Posterior vena cava (tissue), 2 donors: ENCODE measurements at places on chromosomes 5 and 9.

DNA sequence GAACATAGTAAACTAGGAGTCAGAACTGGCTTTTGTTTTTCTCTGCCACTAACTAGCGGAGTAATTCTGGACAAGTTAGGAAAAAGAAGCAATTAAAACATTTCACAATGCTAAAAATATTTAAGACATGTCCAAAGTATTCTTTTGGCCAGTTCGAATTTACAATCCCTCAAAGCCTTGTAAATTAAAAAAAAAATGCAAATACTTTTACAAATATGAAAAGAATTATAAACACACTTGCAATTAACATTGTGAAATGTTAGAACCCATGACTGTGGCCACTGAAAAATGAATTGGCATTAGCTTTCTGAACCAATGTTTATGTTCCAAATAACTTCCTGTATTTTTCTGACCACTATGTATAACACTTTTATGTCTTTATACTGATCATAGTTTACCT is 2.2 kb downstream of the RAD1 start:
- DNase-seq = no peak

- DNase-seq = no peak
These were observed 31.7 kb downstream of the BASP1 start for GRCh38 chr5:17249029-17249634.

DNA sequence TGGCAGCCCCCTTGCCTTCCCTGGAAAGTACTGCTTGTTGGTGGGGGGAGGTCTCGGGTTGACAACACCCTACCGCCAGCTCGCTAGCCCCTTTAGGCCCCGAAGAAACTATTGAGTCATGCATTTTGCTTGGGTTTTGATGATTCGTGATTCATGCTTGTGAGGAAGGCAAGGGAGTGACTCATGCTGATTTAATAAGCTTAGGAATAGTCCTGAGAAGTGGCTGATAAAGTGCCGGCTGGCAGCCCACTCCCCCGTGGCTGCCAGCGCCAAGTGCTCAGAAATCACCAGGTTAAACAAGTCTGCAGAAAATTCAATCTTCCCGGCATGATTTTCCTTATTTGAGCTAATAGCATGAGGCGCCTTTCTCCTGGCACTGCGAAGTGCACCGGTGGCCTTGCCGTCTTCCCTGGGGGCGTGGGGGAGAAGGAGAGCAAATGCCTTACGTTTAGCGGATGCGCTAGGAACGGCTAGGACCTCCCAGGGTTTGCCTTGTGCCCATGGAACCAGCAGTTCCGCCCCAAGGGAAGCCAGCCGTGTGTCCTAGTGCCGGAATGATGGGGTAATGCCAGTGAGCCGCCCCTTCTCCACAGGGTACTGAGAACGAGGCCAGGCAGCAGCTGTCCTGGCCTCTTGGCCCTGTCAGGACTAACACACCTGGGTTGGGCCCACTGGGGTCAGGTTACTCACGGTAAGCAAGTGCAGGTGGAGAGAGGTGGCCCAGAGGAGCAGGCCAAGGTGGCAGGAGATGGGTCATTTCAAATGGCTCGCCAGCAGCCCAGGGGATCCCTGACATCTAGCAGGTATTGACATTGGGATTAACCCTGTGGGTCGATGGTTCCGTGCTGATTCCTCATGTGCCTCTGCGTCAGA is 151.9 kb downstream of the MACROH2A1 start:
- DNase-seq = no peak

- DNase-seq = no peak
These were observed 21.9 kb upstream of the FSD1L start for GRCh38 chr9:105425816-105426433.

DNA sequence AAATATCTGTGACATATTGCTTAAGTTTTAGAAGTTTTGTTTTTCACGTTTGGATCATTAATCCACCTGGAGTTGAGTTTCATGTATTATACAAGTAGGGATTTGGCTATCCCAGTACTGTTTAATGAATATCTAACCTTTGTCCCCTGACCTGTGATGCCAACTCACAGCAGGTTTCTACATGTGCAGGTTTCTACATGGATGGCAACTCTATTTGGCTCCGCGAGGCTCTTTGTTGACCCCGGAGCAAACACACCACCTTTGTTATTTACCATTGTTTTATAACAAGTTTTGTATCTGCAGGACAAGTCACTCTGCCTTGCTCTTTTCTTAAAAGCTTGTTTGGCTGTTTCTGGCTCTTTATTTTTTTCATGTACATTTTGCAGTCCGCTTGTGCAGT is 920 bp upstream of the SFXN1 start:
- DNase-seq = no peak

- DNase-seq = no peak
These were observed 342.6 kb upstream of the CDH6 start for GRCh38 chr5:30850866-30851265.

DNA sequence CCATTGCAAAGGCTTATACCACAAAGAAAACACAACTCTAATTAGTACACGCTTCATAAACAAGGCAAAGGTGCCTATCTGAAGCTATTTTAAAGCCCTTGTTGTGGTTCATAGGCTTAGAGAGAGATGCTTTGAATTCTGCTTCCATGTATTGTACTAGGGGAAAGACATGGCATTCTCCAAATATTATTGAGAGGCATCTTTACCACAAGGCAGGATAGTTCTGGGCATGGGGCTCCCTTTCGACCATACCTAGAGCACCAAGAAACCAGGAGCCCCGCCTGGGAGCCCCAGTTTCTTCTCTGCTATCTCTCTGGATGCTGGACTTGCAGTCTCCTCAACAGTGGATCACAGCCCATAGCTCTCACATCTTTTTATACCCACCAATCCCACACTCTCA is 93.7 kb downstream of the NFIB start:
- DNase-seq = no peak

DNA sequence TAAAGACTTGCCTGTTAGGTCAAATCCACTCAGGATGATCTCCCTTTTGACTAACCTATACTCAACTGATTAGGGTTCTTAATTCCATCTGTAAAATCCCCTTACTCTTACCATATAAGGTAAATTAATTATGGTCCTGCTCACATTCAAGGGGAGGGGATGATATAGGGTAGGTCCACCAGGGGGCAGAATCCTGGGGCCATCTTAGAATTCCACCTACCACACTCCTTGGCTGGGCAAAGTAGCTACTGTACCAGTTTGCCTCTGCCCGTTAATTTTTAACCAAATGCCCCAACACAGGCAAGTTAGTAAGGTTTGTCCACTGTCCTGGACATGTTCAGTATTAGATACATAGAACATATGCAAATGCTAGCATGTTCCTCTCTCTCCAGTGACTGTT is 262.4 kb downstream of the SEMA5A start:
- DNase-seq = no peak

GRCh38 chr5:106720367-106720766 is 950.4 kb downstream of the EFNA5 start:
- DNase-seq = no peak
